ENCODE measurements at places on chromosomes 6 and 20.
A peak's percentile ranks its signal among the peaks of the same experiment; 100 is the strongest.

- no peak for DNase-seq
Measured at GRCh38 chr6:43220439-43220951, 8.8 kb downstream of the DNPH1 start.

DNA sequence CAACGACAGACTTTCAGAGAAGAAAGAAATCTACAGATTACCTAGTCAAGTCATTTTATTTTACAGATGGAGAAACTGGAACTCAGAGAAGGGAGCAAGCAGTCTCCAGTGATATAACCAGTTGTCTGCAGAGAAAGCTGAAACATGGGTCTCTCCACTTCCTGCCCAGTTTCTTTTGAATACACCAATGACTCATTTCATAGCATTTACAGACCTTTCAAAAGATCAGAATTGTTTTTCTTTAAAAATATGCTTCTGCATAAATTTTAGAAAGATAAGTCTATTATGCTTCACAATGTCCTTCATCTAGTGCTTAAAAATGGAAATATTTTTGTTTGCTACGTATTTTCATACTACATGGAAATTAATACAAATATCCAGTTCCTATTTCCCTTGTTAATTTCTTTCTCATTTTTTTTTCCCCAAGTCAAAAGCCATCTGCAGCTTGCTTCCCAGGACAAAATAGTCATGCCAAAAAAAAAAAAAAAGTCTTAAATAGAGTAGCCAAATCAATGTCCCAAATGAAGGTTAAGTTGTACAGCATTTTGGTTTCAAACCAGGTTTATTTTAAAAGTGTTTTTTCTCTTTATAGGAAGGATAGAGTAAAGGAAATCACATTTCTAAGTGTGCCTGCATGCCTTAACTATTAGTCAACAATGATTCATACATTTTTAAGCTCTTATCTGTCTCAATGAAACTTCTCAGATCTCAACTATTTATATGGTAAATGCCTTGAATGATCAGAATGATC is 36.9 kb downstream of the ARHGAP18 start:
- no peak for DNase-seq

- DNase-seq: no peak
Measured at GRCh38 chr20:15005300-15005986, 668.0 kb upstream of the FLRT3 start.

DNA sequence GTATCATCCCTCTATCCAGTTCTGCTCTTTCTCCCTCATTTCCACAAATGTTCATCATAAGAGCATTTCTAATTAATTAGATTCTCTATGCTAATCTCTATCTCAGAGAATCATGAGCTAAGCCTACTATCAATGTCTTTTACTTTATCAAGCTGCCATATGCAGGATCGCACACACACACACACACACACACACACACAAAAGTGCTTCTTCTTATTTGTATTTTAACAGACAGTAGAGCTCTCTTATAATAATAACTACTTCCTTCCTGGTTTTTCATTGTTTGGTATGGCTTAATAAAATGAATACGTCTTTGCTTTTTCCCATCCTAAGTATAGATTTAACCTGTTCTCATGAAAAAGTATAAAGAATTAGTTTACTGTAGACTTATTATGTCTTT is 170.2 kb downstream of the HAO1 start:
- DNase-seq: no peak

DNA sequence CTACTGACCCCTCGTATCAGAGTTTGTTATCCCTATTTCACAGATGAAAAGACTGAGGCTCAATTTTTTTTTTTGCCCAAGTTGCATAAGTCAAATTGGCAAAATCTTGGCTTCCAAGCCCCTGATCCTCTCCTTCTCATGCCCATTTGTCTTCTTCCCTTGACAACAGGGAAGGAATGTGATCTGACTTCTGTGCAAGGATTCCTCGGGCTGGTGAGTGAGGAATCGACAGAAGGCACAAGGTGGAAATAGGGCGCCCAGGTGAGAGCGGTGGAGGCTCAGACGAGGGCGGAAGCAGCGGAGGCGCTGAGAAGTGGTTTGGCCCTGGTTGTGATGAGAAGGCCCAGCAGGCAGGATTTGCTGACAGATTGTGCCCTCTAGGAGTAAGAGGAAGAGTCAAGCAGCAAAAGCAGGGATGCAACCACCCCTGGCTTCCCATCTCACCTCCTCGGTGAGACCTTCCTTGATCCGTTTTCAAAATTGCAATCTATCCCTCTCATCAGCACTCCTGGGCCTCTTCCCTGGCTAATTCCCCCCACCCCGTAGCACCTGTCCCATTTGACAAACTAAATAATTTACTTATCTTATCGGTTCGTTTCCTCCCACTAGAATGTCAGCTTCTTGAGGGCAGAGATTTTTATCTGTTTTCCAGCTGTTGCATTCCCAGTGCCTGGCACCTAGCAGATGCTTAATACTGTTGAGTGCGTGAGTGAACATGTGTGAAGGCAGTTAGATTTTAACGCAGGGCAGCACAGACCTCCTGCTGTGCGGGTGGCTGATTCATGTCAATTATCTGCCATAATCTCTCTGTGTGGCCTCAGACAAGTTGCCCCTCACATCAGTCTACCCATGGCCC is 3.7 kb upstream of the SIRPA start:
- no peak for DNase-seq

DNA sequence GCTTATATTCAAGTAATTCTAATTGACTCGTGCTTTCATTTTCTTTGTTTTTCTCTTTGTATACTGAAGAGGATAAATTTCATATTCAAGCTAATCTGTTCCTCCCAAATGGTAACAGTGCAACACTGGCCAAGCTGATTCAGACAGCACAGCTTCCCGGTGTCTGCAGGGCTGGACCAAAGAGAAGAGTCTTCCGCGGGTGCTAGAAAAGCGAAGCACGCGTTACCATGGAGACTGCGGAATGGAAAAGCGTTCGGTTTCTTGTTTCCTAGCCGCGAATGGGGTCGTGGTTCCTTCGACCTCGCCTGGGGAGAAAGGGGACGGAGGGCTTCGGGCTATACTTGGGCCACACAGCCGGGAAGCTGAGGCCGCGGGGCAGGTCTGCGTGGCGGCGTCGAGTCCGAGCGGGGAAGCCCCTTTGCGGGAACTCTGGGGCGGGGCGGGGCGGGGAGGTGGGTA is 6.2 kb upstream of the ZNF311 start:
- no peak for DNase-seq

- no peak for DNase-seq
Measured at GRCh38 chr6:100176311-100176950, 182.4 kb upstream of the MCHR2 start.

- no peak for DNase-seq
Measured at GRCh38 chr20:50415021-50415515, 95.1 kb upstream of the PTPN1 start.

DNA sequence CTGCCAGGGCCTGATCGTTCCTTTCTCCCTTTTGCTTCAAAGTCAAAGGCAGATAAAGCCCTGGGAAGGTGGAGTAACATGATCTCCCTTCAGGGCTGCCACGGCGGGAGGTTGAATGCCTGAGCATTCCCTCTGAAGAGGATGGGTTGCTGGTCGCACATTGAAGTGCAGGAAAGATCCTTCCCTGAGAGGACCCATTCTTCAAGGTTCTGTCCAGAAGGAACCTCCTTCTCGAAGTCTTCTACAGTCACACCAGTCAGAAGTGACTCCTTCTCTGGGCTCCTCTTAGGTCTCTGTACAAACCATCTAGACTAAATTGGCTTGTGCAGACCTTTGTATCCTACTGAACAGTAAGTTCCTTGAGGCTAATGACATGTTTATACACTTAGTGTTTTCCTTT is 192.6 kb upstream of the VGLL2 start:
- no peak for DNase-seq

DNA sequence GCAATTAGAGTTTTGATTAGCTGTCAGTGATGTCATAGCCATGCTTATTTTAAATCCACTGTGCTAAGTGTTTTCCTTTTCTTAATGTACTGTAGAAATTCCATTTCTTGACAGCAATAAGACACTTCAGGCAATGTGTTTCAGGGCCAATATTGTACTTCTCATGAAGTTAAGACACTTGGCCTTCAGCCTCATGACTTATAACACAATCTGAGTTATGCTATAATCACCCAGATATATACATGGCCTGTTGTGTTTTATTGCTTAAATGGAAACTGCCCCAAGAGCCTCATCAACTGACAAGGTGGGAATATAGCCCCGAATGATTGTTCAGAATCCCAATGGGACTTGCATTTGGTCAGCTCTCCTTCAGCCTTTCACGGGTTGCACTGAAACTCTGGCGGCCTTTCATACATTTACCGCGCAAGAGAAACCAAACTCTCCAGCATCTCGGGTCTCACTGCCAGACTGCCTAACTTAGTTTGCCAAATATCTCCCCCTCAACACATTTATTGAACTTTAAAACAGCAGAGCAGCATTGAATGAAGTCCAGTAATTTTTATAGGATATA is 44.2 kb upstream of the TBX18 start:
- no peak for DNase-seq

DNA sequence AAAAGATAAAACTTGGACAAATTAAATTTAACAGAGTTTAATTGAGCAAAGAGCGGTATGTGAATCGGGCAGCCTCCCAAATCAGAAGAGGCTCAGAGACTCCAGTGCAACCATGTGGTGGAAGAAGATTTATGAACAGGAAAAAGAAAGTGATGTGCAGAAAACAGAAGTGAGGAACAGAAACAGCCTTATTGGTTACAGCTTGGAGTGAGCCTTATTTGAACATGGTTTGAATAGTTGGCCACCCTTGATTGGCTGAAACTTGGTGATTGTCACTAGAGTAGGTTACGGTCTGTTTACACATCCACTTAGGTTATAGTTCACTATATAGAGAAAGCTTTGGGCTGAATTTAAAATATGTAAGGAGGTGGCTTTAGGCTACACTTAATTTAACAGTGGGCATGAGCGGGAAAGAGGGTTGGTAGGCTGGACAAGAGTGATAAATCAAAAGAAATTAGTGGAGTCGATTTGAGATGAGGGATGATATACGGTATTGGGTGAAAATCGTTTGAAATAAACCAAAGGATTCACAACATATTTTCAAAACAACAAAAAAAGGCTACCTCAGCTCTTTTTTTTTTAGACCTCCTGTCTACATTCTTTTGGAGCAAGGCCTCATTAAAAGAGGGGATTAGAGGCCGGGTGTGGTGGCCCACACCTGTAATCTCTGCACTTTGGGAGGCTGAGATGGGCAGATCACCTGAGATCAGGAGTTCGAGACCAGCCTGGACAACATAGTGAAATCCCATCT is 84.3 kb upstream of the PREP start:
- no peak for DNase-seq

DNA sequence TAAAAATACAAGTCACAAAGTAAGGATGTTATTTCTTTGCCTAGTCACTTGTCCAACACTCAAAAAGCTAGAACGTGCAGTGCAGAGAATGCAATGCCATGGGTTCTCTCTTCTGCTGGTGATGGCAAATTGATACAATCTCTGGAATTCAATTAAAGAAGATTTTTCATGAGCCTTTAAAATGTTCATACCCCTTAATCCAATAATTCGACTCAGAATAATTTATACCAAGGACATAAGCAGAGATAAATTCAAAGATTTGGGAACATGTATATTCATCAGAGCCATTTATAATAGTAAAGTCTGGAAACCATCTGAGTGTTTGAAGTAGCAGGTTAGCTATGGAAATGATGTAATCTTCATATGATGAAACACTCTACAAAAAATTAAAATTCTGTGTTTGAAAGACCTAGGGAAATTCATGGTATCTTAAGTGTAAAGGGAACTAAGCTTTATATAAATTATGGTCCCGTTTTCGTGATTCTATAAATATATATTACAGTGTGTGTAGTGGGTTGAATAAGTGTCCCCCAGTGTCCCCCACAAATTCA is 2.8 kb upstream of the AGPAT4 start:
- DNase-seq: no peak

GRCh38 chr6:144189351-144189750 is 39.0 kb downstream of the STX11 start:
- no peak for DNase-seq

DNA sequence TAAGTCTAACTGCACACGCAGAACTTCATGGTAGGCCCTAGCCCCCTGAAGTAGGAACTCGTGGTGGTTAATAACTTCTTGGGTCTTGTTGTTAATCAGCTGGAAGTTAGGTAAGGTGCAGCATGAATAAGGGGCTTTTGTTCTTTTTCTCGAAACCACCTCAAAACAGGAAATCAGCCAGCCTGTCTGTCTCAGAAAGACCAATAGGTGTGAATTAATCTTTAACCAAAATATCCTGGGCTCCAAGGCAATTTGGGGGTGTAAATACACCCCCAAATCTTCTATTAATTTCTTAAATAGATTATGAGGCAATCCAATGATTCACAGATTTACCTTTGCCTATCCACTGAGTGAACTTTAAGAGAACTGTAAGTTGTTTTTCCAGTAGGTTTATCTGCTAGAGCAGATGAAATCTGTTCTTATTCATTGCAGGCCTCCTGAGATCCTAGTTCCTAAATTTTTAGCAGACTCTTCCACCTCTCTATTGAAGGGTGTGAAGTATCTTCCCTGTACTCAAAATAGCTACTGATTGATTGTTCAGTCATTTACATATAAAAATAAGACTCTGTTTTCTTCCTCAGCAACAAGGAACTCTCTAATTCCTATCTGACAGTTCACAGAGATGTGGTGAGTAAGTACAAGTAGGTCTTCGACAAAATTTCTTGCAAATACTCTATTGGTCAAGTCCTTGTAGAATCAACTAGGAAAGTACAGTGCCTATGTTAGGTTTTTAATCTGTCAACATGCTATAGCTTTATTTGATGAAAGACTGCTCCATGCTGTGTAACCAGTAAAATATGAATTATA is 427.1 kb upstream of the NOX3 start:
- DNase-seq: no peak

GRCh38 chr6:28588666-28589065 is 63.0 kb downstream of the GPX5 start:
- DNase-seq: no peak

- DNase-seq: no peak
Measured at GRCh38 chr6:42378536-42378935, 73.2 kb downstream of the TRERF1 start.

- peak; percentile 4 for DNase-seq
Measured at GRCh38 chr20:1062334-1063010, 55.9 kb upstream of the PSMF1 start.

- DNase-seq: no peak
Measured at GRCh38 chr6:117495869-117496268, 13.4 kb downstream of the DCBLD1 start.

- DNase-seq: no peak
Measured at GRCh38 chr20:13816757-13817156, 31.9 kb downstream of the NDUFAF5 start.

DNA sequence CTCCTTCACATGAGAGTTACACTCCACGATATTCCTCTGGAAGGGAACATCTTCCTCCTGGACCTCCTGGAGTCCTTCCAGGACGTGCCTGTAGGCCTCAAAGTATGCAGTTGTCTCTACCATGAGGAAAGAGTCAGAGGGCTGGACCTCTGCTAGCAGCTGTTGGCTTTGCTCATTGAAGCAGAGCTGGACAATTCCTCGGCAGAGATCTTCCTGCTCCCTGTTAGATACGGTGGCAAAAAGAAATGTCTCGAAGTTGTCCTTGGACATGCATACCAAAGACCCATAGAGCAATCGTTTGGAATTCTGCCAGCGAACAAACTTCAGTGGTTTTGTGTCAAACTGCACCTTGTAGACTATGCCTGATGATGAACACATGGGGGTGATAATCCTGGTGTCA is 7.7 kb downstream of the ZNFX1 start:
- DNase-seq: no peak
